ENCODE measurements at places on chromosomes 1 and 21.

- no peak for DNase-seq
These were observed 51.4 kb downstream of the ACBD3 start for GRCh38 chr1:226135059-226135651.

DNA sequence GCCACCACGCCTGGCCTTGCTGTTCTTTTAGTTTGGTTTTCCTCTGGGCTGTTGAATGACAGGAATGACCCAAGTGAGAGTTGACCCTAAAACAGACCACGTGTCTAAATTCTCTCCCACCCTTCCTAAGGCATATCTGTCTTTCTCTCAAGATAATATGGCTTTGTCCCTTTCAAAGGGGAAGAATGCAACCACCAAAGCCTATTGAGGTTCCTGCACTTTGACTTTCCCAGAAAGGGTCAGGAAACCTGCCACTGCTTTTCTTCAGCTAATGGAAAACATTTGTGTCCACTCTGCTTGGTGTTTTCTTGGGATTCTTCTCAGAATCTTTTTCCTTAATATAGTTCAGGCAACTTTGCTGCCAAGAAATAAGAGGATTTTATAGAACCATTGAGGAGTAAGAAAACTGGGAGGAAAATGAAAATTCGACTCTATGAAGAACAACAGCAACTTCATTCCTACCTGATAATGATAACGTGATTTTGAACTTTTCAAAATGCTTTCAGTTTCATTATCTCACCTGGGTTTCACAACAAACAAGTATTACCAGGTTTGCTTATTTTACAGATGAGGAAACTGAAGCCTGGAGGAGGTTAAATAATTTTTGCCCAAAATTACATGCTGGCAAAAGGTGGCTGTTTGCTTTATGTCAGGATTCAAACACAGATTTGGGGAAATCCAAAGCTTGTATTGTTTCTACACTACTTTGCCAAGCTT is 6.9 kb downstream of the PLPP3 start:
- no peak for DNase-seq

- DNase-seq = no peak
These were observed 5.4 kb upstream of the LAMC2 start for GRCh38 chr1:183180634-183181056.

DNA sequence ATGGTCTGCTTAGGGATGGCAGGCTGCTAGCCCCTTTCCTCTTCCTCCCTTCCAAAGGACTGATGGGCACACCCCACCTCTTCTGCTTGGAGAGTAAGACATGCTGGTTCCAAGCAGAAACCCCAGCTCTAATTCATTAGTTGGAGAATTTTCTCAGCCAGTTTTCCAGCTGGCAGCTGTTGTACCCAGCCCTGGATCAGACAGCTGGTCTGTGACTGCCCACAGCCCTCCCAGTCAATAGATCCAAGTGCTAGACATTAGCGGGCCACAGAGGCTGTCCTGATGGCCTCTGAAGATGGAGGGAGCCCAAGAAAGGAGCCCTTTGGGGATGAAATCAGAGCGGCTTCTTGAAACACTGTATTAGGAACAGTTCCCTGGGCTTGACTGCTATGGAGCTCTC is 35.8 kb downstream of the ACOT11 start:
- no peak for DNase-seq
